Stimulated activated CD4-positive, alpha-beta T cell treated with anti-CD3 and anti-CD28 coated beads, Interleukin-2, amount 100 ng/mL, for 4 hours (primary cell): ENCODE measurements at places on chromosomes 2 and 18.

DNA sequence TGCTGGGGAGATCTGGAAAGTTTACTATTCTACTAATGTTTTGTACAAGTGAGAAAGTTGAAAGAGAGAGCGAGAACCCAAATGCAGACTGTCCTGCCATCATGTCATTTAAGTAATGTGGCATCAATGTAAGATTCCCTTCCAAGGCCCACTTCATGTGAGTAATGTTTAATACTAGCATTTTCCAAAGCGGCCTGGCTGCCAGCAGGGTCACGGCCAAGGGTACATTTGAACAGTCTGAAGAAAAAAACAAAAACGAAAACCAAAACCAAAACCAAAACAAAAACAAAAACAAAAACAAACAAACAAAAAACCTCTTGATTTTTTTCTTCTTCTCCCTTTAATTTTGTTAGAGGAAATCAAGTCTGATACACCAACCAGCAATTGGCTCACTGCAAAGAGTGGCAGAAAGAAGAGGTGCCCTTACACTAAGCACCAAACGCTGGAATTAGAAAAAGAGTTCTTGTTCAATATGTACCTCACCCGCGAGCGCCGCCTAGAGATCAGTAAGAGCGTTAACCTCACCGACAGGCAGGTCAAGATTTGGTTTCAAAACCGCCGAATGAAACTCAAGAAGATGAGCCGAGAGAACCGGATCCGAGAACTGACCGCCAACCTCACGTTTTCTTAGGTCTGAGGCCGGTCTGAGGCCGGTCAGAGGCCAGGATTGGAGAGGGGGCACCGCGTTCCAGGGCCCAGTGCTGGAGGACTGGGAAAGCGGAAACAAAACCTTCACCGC lies 2.2 kb downstream of the HOXD10 start:
- no peak for DNase-seq

- DNase-seq: no peak
Observed at GRCh38 chr18:44826418-44827259, 146.0 kb downstream of the SETBP1 start.

DNA sequence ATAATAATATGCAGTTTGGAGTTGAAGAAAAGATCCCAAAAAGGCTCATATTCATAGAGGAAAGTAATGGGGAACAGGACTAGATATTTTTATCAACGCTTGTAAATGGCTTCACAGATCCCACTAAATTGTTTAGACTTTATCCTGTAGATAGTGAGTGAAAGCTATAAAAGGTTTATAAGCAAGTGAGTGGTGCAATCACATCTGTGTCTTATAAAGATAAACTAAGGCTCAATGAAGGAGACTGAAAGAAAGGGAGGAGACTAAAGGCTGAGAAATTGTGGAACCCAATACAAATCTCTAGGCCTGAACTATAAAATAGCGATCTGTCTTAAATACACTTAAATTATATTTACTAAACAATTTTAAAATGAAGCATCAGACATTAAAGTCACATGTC lies 7.7 kb downstream of the SP3 start:
- DNase-seq: no peak

DNA sequence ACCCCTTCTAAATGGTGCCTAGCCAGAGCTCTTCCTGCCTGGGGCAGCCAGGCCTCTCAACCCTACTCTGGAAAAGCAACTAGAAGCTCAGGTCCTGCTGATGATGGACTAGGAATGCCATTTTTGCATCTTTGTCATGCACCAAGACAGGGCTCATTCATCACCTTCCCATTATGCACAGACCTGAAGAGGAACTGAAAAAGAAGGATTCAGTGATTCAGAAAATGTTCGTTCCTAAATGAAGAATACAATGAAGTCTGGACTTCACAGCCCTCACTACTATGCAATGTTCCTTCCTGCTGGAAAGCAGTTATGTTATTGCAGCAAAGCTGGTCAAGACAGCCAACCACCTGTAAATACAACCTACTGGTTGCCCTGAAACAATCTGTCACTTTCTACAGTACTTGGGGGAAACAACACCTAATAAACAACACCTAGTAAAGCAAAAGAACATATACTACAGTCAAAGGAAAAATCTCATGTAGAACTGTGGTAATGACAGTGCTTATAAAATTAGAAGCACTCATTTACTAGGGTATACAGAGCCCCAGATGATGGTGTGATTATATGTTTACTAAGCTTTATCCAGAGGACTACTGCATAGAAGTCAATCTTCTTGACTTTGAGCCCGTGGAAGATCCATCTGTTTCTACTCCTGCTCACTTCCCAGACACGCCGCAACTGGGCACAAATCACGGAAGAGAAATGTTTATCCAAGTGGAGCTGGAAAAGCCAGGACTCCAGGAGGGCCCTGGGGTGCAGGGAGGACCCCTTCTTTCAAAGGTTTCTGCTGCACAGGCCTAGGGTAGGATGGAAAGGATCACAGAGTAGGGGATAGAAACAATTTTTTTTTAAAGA lies 103.1 kb upstream of the THOC1 start:
- no peak for DNase-seq
